Putamen (tissue), 1 donor: ENCODE measurements at places on chromosomes 16 and 17.

DNA sequence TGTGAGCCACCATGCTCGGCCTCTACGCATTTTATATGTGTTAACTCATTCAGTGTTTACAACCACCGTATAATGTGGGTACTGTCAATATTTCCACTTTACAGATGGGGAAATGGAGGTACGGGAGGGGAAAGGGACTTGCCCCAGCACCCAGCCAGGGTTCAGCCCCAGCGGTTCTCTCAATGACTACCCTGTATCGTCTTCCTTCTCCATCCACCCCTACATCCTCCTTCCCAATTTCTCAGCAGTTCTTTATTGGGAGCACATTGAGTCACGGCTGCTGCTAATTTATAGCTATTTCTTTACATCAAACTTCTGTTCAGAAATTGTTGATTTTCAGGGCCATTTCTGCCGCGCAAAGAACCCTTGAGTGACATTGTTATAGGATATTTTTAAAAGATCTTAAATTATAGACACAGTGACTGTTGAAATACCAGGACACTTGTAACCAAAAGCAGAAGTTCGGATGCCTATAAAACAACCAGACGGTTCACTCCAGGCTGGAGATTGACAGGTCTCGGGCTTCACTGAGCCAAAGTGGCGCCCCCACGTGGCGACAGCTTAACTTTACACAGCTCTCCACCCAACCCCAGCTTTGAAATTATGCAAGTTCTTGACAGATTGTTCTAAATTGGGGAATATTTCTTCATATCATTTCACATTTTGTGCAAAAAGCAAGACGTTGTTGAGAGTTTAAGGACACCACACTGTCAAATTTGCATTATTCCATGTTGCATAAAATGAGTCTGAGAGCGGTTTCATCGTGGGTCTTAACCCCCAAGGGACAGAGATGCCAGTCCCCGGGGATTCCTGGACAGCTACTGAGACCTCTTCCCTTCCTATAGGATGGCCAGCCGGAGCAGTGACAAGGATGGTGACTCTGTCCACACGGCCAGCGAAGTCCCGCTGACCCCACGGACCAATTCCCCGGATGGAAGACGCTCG is 11.8 kb downstream of the SYT17 start:
- peak; percentile 32 for DNase-seq

DNA sequence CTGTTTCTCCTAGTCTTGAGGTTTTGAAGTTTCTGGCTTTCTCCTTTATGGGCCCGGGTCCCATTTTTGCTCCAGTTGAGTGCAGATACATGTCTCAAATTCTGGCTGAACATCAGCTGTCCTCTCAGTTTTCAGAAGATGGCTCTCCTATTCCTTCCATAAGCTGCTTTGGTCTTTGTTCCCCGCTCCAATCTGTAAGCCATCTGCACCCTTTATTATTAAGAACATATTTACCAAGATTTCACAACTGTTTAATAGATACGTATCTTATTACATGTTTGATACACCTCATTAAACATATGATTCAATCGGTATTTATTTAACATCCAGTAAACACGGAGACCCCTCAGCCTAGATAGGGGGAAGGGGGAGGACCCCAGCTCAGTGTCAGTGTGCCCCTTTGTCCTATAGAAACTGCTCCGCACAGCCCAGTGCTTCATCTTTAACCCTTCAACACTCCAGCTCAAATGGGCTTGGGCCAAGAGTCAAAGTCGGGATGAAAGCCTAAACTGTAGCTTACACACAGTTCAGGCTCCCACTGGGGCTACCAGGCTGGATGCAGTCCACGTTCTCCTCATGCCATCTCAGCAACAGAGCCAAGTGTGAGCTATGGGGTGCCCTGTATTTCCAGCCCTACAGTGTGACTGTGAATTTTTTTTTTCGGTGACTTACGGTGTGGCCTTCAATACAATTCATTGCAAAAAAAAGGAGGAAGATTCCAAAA is 166.0 kb upstream of the ZFHX3 start:
- no peak for DNase-seq

DNA sequence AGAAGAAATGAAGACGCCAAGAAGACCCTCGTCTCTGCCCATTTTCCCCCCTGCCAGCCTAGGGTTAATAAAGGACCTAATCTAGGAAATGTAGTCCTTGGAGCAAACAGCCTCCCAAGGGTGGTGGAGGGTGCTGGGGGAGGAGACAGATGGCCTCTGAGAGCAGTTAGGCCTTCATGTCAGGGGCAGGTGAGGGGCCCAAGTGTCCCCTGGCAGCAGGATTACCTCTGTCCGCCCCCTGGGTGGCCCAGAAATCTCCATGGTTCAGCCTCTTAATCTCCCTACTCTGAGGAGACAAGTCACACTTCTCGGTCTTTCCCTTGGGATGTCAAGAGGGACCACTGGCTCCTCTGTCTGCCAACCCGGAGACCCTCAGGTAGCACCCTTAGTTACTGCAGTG is 365.4 kb upstream of the TNRC6C start:
- no peak for DNase-seq

DNA sequence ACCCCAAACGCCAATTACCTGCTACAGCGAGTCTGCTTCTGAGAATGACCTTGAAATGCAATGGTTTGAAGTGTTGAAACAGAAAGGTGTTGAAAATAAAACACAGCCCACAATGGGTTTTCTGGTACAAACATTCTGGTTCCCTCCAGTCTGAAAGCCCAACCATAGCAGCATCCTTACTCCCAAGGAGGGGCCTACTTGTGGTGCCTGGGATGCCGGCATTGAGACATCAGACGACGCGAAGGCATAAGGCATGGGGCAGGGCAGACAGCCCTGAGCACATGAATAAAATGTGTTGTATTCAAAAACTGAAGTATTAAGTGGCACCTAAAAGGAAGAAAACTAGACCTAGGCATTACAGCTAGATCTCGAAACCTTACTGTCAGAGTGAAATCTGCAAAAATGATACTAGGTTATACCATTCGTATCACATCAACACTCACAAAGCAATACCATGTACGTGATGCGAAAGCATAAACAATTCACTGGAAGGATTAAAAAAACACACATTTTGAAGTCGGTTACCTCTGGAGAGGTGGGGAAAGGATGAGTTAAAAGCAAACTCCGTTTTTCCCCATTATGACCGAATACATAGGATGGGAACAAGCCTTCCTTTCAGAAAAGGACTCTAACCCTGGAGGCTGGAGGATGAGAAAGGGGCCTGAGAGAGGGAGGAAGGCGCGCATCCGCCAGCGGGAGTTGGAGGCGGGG is 702 bp downstream of the NUDT21 start:
- DNase-seq = no peak

- no peak for DNase-seq
Measured at GRCh38 chr17:79666111-79666510, 55.3 kb upstream of the RBFOX3 start.

DNA sequence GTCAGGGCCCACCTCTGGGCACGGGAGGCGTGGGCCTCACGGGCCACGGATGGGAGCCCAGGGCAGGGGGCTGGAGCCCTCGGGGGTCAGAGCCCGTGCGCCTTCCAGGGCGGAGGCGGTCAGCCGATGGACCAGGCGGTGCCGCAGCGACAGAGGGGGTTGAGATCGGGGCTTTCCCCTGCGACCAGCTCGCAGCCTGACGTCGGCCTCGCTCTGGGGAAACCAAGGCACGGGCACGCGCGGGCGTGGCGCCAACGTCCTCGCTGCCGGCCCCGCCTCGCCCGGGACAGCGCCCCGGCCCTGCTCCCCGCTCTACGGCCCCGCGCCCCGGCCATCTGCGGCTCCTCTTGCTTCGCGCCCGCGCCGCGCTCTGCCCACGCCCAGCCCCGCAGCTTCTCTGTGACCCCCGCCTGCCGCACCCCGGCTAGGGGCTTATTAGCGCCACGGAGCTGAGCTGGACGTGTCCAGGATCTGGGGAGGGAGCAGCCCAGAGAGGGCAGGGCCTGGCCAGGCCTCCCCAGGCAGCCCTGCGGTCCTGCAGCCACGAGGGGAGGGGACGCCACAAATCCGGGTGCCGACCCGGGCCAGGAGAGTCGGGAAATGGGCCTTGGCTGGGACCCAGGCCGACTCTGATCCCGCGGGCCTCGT is 13.5 kb downstream of the ACTG1 start:
- no peak for DNase-seq

DNA sequence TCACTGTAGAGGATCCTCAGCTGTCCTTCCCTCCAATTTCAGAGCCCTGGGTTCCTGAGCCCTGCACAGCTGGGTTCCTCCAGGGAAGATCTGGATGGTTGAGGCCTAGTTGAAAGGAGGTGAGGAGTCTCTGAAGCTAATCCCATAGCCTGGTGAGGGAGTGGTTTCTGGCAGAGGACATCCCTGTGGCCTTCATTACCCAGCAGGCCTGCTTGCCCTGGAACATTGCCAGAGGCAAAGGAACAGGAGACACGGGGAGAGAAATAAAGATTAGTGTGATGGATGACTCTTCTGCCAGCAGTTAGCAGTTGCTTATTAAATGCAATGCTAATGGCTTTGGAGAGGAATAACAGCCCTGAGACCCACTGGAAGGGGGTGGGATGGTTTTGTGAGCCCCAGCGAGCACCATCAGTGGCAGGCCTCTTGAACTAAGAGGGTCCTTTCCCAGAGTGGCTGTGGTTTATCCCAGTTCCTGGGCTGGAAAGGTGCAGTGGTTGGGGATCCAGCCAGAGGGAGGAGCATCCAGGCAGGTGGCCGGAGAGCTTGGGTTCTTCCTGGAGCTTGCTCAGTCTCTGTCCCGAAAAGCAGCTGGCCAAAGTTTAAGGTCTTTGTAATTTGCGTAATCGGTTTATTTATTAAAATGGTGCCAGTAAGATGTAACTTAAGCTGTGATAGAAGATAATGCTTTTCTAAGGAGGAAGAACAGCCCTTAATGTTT is 209.7 kb downstream of the CCDC182 start:
- no peak for DNase-seq

GRCh38 chr16:1299012-1299867 is 10.2 kb upstream of the UBE2I start:
- no peak for DNase-seq

DNA sequence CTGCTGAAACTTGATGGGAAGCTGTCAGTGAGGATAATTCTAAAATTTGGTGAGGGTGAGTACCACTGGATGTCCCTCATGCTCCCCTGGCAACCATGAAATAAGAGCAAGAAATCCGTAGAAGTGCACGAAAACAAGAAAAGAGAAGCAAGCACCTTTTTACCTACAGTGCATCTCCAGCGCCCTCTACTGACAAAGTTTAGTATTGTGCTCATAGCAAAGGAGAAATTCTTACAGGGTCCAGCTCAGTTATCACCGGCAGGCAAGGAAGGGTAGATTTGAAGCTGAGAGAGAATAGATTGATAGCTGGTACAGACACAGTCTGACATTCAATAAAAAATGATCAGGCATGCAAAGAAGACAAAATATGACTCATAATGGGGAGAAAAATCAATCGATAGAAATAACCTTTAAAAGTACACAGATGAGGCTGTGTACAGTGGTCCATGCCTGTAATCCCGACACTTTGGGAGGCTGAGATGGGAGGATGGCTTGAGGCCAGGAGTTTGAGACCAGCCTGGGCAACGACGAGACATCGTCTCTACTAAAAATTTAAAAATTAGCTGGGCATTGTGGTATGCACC is 28.3 kb upstream of the TEX2 start:
- no peak for DNase-seq

DNA sequence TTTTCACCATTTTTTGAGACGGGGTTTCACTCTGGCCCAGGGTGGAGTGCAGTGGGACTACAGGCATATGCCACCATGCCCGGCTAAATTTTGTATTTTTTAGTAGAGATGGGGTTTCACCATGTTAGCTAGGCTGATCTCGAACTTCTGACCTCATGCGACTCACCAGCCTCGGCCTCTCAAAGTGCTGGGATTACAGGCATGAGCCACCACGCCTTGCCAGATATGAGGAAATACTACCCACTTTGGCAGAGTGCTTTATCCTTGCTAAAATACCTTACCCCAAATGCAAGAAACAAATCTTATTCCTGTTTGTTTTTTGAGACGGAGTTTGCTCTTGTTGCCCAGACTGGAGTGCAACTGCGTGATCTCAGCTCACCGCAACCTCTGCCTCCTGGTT is 62.9 kb upstream of the MGAT5B start:
- DNase-seq = no peak

DNA sequence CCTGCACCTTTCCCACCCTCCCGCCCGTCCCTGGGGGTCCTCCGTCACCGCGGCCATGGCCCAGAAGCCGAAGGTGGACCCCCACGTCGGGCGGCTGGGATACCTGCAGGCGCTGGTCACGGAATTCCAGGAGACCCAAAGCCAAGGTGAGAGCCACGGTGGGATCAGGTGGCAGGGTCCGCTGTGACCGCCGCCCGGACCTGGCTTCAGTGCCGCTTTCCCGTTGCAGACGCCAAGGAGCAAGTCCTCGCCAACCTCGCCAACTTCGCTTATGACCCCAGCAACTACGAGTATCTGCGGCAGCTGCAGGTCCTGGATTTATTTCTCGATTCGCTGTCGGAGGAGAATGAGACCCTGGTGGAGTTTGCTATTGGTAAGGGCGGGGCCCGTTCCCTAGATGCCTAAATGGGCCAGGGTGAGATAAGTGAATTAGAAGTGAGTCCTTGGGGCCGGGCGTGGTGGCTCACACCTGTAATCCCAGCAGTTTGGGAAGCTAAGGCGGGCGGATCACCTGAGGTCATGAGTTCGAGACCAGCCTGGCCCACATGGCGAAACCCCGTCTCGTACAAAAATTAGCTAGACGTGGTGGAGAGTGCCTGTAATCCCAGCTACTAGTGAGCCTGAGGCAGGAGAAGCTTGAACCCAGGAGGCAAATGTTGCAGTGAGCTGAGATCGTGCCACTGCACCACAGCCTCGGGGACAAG is 617 bp downstream of the ARMC7 start:
- no peak for DNase-seq

DNA sequence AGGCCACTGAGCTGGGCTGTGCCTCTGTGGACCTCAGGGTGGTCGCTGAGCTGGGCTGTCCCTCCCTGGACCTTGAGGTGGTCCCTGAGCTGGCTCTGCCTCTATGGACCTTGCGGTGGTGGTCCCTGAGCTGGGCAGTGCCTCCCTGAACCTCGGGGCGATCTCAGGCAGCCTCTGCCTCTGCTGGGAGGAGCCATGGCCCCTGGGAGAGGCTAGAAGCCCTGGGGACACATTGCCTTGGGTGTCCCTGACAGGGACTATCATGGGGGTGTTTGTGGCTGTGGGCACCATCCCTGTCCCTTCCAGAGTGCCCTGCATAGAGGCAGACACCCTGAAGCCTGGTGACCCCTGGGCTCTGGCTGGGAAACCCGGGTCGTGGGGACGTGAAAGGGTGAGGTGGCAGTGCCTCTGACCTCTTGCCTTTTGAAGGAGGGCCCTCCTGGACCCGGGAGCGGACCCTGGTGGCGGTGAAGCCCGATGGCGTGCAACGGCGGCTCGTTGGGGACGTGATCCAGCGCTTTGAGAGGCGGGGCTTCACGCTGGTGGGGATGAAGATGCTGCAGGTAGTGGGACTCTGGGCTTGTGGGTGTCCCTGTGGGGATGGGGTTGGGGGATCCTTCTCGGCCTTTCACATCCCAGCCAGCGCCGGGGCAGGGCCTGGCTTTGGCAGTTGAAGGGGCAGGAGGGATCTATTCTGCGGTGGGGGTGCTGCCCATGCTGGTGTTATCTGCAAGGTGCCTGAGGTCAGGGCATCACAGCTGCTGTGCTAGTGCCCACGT is 1.8 kb downstream of the NME4 start:
- DNase-seq = no peak

- DNase-seq = no peak
Measured at GRCh38 chr17:3049705-3050295, 13.6 kb downstream of the OR1D5 start.
